ENCODE measurements at places on chromosomes 12 and 14.
A peak's percentile ranks its signal among the peaks of the same experiment; 100 is the strongest.

DNA sequence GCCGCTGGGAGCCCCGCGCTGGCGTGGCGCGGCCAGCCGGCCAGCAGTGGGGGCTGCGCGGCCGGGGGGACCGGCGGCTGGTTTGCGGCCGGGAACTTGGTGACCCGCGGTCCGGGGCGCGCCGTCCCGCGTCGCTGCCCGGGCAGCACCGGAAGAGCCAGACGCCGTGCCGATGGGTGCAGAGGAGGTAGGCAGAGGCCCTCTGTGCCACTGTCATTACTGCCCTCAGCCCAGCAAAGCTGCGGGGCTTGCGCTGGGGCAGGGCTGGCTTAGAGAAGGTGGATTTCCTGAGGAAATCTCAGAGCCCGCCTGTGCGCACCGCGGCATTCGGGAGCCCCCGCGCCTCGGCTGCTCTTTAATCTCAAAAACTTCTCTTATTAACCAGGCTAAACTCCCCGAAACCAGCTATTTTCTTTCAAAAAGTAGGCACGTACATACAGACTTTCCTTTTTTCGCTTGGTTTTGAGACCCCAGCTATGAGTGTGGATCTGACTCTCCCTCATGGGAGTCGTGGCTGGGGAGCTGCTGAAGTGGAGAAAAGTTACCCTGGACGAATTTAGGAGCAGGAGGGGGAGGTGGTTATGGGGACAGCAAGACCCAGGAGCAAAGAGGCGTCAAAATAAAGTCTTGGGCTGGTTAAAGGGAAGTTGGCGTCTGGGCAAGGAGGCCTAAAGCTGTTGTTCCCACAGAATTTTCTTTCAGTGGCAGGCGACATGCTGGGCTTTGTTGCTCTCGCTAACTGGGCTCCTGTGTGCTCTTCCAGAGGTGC, 802 bp downstream of the SUSD6 start:
- peak; percentile 44 for DNase-seq

DNA sequence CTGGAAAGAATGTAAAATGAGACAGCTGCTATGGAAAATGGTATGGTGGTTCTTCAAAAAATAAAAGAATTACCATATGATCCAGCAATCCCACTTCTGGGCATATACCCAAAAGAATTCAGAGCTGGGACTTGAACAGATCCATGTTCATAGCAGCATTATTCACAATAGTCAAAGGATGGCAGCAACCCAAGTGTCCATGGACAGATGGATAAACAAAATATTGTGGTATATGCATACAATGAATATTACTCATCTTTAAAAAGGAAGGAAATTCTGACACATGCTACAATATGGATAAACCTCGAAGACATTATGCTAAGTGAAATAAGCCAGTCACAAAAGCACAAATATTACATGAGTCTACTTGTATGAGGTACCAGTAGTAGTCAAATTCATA, 9.1 kb downstream of the RAB2B start:
- no peak for DNase-seq

DNA sequence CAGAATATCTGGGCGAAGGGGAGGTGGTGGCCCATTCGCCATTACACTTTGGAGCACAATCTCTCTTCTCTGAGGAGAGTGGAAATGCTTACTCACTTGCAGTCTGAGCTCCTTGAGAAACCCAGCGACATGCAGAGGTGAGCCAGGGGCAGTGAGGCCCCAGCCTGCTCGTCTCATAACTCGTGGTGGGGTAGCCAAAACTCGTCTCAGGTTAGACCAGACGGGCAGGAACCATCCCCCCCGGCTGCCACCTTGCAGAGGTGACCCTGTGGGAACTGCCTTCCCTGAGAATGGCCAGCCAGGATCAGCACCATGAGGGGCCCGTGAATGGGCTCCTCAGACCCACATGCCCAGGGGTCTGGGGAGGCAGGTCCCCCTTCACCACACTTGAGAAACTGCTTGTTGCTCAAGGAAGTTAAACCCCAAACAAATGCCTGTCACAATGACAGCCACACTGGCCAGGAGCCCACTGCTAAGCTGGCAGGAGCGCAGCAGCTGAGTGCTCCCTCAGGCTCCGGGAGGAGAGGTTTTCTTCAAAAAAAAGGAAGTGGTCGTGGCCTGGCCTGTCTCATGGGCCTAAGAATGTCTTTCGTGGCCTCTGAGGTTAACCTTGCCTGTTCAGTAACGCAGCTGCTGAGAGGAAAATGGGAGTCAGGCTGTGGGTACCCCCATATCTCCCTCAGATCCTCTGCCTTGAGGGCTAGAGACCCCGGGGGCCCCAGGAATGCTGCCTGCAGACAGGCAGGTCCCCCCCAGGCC, 9.2 kb upstream of the ALDH2 start:
- no peak for DNase-seq

DNA sequence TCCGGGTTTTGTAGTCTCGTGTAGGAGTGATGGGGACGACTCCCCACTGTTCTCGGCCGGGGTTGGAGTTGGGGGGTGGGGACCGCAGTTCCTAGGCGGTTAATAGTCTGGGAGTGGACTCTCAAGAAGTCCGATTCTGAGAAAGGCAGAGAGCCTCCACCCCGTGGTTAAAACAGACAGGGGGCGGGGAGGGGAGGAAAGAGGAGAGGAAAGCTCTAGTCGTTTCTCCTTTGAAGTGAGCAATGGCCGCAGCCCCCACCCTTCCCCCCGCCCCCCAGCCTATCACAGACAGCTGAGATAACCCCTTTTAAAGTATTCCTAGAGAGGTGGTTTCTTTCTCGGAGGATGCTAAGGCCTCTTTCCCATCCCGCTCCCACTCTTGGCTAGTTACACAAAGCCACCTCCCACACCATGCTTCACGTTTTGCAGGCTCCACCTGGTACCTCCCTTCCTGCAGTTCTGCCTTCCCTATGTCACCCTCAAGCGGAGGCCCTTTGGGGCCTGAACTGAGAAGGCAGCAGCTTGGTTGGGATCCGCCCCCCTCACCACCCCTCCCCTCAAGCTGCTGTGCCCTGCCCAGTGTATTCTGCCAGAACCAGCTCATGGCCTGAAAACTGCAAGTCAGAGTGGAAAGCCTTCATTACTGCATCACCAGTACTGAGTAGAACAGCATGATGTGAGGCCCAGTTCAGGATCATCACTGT, 853 bp downstream of the USP5 start:
- peak; percentile 49 for DNase-seq

GRCh38 chr14:92861856-92862745, 60.8 kb upstream of the CHGA start:
- DNase-seq, result no peak

- no peak for DNase-seq
Measured at GRCh38 chr12:29644536-29645162, 139.1 kb downstream of the TMTC1 start.

DNA sequence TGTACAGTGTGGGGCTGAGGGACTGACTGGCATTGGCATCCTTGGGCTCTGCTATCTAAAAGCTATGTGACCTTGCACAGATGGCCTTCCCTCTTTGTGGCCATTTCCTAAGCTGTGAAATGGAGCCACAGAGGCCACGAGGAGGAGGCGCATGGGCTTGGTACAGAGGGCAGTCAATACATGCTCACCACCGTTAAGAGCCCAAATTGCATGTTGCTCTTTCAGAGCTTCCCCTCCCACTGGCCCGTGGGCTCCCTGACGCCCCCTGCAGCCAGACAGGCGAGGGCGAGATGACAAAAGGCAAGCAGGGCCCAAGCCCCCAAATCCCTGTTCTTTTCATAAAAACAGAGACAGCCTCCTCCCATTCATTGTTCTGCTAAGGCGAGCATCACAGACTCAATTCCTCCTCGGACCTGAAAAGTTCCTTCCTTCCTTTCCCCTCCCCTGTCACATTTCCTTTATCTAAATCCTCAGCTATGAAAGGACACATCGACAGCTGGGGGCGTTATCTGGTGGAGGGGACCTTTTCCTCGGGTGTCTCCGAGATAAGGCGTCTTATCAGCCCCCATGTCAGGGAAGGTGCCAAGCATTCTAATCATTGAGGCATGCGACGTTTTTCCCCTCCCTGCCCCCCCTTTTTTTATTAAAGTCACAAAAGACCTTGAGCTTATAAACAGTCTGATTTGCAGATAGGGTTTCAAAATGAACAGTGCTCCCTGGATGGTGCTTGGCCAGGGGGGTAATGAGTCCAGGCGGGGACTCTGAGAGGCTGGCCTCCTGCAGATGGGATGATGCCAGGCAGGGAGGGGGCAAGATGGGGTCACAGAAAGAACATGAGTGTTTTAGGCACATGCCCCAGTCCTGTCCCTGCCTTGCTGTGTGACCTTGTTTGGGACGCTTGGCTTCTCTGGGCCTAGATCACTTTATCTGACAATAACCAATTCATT, 26.4 kb downstream of the FAM222A start:
- no peak for DNase-seq

GRCh38 chr12:121167232-121167820, 34.6 kb downstream of the P2RX7 start:
- DNase-seq, result no peak

DNA sequence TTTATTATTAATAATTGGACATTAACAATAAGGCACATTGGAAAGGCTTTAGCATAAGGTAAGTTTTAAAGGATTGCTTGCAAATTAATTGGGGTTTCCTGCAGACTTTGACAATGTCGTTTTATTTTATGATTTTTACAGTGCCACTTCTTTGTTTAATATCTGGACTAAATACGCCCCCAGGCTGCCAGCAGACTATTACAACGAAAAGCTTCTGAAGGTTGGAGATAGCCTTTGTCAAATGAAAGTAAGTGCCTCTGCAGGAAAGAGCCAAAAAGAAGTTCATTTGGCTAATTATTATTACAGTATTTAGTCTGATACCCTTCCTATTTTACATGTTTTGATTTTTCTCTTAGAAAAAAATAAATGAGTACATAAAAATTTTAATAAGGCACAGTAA, 11.3 kb downstream of the CFAP54 start:
- DNase-seq, result no peak

GRCh38 chr14:74645244-74645643, 33.2 kb upstream of the LTBP2 start:
- DNase-seq, result no peak

DNA sequence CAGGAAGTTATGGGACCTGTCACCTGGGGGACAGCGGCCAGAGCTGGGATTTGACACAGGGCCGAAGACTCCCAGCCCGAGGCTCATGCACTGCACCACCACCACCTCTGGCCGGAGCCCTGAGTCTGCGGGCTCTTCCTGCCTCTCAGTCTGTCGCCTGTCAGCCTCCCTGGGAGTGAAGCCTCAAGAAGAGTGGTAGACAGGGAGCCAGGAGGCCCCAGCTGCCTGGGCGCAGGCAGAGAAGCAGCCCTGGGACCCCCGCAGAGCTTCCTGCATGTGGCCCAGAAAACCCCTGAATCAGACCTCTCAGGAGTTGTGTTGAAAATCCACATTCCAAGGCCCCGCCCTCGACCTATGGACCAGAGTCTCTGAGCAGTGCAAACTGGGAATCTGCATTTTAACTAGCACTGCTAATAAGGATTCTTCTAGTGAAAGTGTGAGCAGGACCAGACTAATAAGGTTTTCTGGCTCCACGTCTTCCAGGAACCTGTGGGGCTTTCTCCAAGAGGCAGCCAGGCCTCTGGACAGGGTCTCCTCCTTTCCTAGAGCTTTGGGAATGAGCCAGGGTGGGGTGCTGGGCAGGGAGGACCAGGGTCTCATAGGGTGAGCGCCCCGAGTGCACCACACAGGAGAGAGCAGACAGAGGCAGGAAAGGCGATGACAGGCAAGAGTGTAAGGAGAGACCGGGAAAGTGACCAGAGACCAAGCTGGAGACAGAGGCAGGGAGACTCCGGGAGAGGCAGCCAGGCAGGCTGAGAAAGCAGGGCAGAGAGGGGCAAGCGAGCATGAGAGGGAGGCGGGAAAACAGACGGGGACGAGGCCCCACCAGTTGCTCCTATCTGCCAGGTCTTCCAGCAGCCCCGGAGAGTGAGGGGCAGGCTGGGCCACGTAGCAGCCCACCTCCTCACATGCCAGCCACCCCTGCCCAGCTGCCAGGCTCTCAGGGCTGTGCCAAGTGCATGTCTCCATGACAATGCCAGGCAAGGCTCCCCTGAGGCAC, 112.4 kb downstream of the BCL11B start:
- no peak for DNase-seq

GRCh38 chr14:55724736-55725135, 144.7 kb downstream of the KTN1 start:
- DNase-seq, result no peak

DNA sequence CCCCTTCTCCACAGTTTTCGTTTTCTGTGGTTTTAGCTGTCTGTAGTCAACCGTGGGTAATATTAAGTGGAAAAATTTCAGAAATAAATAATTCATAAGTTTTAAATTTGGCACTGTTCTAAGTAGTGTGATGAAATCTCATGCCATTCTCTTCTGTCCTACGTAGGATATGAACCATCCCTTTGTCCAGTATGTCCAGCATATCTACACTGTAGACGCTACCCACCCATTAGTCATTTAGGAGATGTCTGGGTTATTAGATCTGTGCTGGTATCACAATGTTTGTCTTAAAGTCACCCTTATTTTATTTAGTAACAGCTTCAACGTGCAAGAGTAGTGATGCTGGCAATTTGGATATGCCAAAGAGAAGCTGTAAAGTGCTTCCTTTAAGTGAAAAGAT, 44.7 kb downstream of the ATF7IP start:
- no peak for DNase-seq

- DNase-seq, result no peak
Measured at GRCh38 chr12:2265461-2266167, 212.8 kb downstream of the CACNA1C start.

DNA sequence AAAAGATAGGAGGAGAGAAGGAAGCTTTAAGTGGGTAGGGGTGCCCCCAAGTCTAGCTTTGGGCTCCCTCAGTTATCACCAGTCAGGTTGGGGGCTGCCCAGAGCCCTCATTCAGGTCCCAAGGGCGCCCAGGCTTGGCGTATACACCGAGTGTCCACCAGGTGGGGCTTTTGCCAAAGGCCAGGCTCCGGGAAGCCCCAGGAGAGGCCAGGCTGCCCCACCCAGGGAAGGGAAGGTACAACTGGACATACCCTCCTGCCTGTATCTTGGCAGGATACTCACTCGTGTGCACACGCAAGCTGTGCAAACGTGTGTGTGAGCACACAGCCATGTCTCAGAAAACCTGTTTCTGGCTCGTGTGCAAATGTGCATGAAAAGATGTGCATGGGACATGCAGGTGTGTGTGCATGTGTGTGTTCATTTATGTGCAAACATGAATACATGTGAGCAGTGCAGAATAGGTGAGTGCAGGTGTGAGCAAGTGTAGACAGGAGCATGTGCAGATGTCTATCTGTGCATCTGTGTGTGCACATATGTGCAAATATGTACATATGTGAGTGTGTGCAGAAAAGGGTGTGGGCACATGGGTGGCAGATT, 103.9 kb upstream of the MYL2 start:
- no peak for DNase-seq

GRCh38 chr12:120055231-120056000, 61.1 kb downstream of the RAB35 start:
- no peak for DNase-seq

DNA sequence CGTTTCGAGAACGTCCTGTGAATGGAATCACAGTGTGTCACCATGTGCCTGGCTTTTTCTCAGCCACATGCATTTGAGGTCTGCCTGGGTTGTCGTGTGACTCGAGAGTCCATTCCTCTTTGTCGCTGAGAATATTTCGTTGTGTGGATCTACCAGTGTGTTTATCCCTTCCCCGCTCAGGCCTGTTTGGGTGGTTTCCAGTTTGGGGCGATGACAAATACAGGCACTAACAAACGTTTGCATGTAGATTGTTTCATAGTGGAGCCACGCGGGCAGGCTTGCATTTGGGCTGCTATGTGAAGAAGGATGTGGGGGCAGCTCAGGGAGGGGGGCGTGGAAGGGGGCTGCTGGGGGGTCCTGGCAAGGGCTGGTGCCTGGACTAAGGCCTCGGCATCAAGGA, 14.1 kb downstream of the RIN3 start:
- no peak for DNase-seq

All from naive thymus-derived CD4-positive, alpha-beta T cell (primary cell).